ENCODE measurements at places on chromosomes 4 and X.

GRCh38 chrX:118538386-118538785 is 42.8 kb downstream of the DOCK11 start:
- DNase-seq: no peak

- no peak for DNase-seq
Measured at GRCh38 chr4:77201857-77202256, 44.9 kb downstream of the CCNG2 start.

- DNase-seq: peak; percentile 32
Measured at GRCh38 chr4:114599903-114600552, 1.4 kb downstream of the UGT8 start.

GRCh38 chrX:134202561-134202960 is 34.4 kb upstream of the CCDC160 start:
- DNase-seq: no peak

- no peak for DNase-seq
Measured at GRCh38 chr4:39812500-39812899, 114.6 kb downstream of the UBE2K start.

DNA sequence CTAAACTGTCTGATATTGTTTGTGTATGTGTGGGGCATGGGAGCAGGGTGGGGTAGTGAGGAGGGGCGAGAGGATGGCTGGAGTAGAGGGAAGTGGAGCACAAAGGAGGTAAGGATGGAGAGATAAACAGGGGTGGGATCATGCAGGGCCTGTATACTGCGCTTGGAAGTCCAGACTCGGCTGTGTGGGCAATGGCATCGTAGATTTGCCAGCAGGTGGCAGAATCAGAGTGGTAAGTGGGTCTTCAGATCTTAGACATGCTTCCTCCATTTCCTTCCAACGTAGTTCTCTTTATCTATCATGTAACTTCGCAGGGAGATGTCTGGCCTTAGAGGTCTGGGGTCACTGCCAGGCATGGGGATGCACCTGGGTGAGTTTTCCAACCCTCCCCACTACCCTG is 155.5 kb downstream of the PDGFRA start:
- peak; percentile 21 for DNase-seq

- DNase-seq: no peak
Measured at GRCh38 chr4:57344296-57344695, 234.1 kb upstream of the IGFBP7 start.

GRCh38 chr4:40940756-40941155 is 191.0 kb downstream of the NSUN7 start:
- DNase-seq: no peak

GRCh38 chr4:61201961-61202637 is 2.0 kb downstream of the ADGRL3 start:
- peak; percentile 58 for DNase-seq

DNA sequence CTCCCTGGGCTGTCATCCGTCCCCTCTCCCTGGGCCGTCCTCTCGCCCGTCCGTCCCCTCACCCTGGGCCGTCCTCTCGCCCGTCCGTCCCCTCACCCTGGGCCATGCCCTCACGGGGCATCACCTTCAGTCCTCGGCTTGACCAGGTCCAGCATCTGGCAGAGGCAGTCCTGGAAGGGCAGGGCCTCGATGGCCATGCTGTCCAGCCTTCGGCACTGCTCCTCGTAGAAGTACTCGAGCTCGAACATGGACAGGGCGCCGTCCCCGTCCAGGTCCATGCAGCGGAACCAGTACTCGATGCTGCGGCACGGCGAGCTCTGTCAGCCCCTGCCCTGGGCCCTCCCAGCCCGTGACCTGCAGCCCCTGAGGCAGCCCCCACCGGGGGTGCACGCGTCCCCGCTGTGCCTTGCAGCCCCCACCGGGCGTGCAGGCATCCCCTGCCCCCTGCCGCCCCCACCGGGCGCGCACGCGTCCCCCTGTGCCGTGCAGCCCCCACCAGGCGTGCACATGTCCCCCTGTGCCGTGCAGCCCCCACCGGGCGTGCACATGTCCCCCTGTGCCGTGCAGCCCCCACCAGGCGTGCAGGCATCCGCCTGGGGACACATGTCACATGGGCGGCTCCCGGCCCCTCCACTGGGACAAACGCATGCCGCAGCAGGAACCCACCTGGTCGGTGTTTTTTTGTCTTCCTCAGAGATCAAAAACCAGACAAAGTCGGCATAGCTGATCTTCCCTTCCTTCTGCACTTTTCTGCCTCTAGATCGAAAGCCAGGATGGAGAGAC is 22.2 kb upstream of the GTPBP6 start:
- DNase-seq: no peak

All from COR-L47 (cell line).